ENCODE measurements at places on chromosomes 1 and 21. TPM values are rescaled to one million over a fixed set of nuclear protein-coding genes. Genes with fewer than 3 reads are reported as not detected.

UBE2U gene
- polyA plus RNA-seq: not detected

LMX1A gene
- not detected for polyA plus RNA-seq

NFIA gene
- polyA plus RNA-seq: 1.4 TPM

- DNase-seq: no peak
These were observed 1.8 kb upstream of the HSPG2 start for GRCh38 chr1:21938732-21939538.

- DNase-seq: no peak
These were observed 21.4 kb upstream of the NADK start for GRCh38 chr1:1799716-1800115.

LCE1F gene
- not detected for polyA plus RNA-seq

GRCh38 chr1:167109125-167109524 is 15.2 kb downstream of the STYXL2 start:
- DNase-seq: no peak

OSCP1 gene
- polyA plus RNA-seq: not detected

GRCh38 chr21:25934130-25934529 is 199.4 kb downstream of the GABPA start:
- DNase-seq: no peak

GRCh38 chr1:234775477-234776246 is 165.7 kb upstream of the IRF2BP2 start:
- DNase-seq: peak; percentile 93

DNA sequence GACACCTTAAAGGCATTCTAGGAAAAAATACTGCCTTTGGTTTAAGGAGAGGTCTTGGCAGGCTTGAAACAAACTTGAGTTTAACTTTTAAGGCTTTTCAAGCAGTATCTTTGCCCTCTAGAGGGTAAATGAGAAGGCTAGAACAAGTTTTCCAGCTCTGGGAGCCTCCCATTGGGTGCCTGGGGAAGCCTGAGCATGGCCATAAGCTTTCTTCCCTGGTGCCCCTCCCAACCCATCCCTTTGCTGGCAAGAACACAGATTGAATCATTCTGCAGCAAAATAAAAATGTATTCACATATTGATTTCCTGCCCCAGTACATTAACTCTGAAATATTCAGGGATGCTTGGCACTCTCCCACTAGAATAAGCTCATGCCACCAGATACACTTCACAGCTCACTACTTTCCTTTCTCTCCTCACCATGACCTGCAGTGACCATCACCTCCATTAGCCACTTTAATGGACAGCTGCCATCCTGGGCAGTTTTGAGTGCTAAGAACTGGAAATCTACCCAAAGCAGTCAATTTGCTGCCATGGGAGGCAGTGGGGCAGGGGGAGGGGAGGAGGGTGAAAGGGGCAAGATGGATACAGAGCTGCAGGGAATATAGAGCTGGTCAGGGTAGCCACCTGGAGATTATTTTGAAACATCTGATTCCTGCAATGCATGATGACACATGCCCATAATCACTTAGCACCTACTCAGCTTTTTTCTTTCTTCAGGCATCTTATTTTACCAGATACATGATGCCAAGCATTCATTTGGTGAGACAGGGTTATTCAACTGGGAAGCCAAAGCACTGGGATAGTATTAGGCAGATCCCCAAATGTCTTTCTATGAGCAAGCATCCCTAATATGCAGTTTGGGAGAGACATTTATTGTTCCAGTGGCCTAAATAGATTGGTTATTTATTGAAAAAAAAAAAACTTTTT is 140.6 kb downstream of the SYT2 start:
- no peak for DNase-seq

Data from CD14-positive monocyte (primary cell).